Mucosa of descending colon (tissue), 3 donors: ENCODE measurements at places on chromosomes 7 and 10. TPM values are rescaled to one million over a fixed set of nuclear protein-coding genes. Genes with fewer than 3 reads are reported as not detected.

Gene FIGNL1
- 6.2 TPM for total RNA-seq

Gene SPDYE3
- not detected for total RNA-seq

Gene CYP3A7
- 0.82 TPM for total RNA-seq

Gene TBC1D12
- 13.6 TPM for total RNA-seq

Gene FANK1
- 7.4 TPM for total RNA-seq

Gene SYCE1
- 0.20 TPM for total RNA-seq

Gene SORBS1
- 699 TPM for total RNA-seq

Gene CTAGE15
- not detected for total RNA-seq

Gene ASNS
- total RNA-seq, result 19.1 TPM

Gene PAX4
- total RNA-seq, result 0.96 TPM

Gene SPACDR
- 0.96 TPM for total RNA-seq
